CD8-positive, alpha-beta T cell (primary cell): ENCODE measurements at places on chromosomes 12 and 14.

DNA sequence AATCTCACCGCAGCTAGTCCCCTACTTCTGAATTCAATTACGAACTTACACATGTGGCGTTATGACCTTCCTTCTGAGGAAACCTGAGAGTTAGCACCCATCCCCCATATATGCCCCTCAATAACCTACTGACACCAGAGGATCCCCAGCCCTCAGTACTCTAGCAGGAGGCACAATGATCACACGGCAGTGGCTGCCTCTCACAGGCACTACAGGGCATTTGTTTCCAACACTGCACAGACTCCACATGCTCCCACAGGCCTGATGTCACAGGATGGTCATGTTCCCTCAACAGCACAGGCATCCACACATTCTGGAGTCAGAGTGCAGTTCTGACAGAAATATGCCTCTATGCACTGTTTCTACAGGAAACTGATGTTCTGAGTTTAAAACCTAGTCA is 17.4 kb downstream of the PPP1CC start:
- no peak for DNase-seq

- no peak for DNase-seq
These were observed 68.2 kb downstream of the FBXW8 start for GRCh38 chr12:116978791-116979508.

DNA sequence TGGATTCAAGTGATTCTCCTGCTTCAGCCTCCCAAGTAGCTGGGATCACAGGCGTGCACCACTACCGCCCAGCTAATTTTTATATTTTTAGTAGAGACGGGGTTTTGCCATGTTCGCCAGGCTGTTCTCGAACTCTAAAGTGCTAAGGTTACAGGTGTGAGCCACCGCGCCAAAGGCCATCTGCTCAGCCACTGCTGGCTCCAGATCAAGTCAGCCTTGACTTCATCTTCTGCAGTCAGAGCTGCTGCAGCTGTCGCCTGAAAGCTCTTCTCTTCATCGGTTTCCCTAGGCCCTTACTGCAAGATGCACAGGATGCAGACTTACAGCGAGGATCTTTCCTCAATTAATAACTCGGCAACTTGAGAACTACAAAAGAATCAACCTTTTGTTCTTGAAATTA is 66.8 kb downstream of the CLIP1 start:
- DNase-seq, result no peak

DNA sequence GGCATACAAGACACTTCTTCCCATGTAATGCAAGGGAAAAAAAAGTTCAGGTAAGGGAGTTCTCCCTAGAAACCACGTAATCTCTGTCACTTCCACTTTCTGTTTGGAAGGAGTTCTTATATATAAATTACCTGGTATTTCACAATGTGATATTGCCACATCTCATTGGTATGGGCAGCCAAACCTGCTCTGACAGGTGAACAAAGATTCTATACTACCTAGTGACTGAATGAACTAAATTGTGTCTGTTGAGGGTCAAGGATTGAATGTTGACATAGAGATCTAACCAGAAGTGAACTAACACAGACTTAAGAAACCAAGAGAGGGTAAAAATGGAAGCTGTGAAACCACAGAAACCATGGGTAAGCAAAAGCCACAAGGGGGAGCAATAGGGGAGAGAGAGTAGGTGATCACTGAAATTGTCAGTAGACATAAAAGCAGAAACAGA is 161.3 kb downstream of the RPL10L start:
- no peak for DNase-seq

- no peak for DNase-seq
These were observed 10.1 kb downstream of the FBXL14 start for GRCh38 chr12:1584326-1584725.

DNA sequence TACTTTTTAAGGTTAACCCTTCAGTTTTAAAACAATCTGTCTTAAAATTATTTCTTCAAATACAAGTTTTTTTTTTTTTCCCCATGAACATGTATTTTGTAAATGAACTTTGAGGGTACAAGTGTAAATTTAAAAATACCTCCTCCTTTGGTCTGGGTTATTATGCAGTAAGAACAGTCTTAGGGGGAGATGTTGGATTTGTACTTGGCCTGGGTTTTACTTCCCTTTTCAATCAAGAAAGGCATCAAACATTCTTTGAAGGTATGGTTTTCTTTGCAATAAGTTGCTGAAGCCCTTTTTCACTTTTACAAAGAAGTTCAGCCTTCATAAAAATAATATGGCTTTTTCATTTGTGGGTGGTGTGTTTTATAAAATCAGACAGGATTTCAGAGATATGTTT is 20.5 kb downstream of the WBP11 start:
- no peak for DNase-seq

DNA sequence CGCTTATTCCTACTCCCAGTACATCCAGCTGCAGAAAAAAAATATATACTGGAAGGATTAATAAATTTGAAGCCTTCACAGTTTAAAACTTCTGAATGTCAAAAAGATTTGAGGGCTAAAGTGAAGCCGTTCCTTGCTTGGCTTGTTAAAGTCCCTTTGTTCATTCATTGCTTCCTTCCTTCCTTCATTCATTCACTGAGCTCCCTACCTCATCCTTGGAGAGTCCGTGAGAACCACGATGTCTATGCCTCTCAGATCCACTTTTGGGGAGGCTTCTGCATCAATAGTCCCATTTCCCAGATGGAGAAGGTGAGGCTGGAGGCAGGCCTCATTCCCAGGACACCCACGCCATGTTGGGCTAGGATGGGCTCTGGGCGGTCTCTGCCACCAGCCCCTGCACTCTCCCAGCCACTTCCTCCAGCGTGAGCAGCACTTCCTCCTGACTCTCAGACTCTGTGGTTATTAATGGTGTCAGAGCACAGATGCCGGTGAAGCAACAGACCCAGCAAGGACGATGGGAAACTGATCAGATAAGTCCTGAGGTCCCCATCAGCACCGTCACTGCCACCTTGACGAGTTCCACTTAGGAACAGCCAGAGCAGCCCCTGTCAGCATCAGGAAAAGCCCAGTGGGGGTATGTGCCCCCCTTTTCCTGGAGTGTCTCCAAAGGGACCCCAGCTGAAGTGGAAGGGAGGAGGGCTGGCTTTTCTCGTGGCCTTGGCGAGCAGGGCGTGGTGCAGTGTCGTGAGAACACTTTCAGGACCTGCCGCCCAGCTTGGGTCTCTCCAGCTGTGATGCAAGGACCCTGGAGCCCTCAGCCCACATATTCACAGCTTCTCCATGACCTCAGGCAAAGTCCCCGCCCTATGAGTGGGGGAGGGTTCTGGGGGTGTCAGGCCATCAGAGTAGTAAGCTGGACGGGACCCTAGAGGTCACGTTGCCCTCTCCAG is 21.2 kb downstream of the ASB2 start:
- DNase-seq, result peak; percentile 48

DNA sequence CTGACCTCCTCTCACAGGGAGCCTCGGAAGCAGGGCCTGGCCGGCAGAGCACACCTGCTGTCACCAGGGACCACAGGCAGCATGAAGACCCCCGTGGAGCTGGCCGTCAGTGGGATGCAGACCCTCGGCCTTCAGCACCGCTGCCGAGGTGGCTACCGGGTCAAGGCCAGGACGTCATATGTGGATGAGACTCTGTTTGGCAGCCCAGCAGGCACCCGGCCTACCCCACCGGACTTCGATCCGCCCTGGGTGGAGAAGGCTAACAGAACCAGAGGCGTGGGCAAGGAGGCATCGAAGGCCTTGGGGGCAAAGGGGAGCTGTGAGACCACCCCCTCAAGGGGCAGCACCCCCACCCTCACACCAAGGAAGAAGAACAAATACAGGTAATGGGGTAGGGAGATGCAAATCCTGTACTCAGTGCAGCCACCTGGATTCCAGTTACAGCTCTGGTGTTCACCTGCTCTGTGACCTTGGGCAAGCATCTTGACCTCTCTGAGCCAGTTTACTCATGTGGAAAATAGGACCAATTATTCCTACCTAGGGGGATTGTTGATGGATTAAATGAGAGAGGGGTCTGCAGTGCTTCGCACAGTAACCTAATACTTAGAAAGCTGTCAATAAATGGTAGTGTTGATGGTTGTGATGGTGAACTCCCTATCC is 1.3 kb downstream of the RITA1 start:
- no peak for DNase-seq

DNA sequence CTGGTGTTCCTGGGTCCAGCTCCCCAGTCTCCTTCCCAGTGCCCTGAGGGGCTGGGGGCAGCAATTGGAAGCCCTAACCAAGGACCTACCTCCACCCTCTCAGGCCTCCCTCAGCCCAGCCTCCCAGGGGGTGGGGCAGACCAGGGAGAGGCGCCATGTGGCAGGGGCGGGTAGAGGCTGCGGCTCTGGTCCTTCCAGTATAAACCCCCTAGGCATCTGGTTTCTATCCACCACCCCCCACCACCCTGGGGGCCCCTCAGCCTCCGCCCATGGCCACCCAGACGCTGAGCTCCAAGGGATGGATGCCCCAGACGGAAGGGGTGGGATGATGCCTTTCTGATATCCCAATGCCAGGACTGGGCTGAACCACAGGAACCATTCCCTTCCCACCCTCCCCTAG is 2.8 kb upstream of the SP7 start:
- no peak for DNase-seq

DNA sequence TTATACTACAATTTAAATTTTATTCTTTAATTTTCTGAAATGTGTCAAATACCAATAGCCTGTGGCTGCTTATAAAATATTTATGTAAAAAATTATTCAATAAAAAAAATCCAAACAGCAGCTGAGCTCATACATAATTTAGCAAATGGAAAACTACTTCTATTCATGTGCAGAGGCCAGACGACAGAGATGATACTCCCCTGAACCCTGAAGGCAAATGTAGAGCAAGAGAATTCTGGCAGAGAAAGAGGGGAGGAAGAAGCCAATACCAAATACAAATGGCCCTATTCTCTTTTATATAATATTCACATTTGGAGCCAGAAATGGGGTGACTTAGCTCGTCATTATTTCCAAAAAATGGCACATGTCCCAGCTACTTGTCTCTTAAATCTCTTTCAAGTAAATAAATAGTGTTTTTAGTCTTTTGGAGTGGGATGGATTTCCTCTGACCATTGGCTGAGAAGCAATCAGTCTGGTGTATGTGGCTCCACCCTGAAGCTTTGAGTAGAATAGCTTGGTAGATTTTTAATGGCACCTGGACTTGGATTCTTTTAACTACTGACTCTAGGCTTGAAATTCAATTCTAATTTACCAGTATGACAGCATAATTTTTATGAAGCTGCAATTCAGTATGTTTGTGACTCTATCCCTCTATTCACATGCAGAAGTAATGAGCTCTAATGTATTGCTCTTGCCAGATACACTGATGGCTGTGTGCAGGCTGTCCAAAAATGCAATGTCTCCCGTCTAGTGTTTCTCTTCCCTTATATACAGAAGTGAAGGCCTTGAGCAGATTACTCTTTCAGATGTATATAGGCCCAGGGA is 113.4 kb upstream of the SCAF11 start:
- DNase-seq, result no peak

- no peak for DNase-seq
These were observed 17.3 kb upstream of the STAC3 start for GRCh38 chr12:57268264-57268663.

- no peak for DNase-seq
These were observed 637.2 kb downstream of the TMTC2 start for GRCh38 chr12:83323866-83324265.

GRCh38 chr14:76705214-76705613 is 56.1 kb upstream of the VASH1 start:
- DNase-seq, result no peak

GRCh38 chr14:75341620-75342019 is 63.0 kb downstream of the FOS start:
- no peak for DNase-seq

- no peak for DNase-seq
These were observed 75.0 kb downstream of the HMGA2 start for GRCh38 chr12:65899241-65899640.

GRCh38 chr14:68788275-68788995 is 4.4 kb downstream of the ZFP36L1 start:
- DNase-seq, result no peak

DNA sequence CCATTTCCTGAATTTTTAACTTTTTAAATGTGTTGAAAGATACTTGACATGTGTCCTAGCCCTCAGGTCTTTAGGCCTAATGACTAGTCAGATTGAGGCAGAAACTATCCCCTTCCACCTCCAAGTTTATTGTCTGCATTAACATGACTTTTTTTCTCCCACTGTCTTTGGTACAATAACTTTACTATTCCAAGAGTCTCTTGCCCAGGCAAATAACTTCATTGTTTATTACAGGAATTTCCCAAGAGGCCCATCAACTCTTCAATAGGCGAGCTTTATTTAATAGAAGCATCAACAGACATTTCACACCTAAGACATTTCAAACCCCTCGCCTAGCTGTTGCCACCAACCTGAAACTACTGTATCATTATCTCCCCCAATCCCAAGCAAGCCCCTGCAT is 10.7 kb downstream of the NFKBIA start:
- no peak for DNase-seq

DNA sequence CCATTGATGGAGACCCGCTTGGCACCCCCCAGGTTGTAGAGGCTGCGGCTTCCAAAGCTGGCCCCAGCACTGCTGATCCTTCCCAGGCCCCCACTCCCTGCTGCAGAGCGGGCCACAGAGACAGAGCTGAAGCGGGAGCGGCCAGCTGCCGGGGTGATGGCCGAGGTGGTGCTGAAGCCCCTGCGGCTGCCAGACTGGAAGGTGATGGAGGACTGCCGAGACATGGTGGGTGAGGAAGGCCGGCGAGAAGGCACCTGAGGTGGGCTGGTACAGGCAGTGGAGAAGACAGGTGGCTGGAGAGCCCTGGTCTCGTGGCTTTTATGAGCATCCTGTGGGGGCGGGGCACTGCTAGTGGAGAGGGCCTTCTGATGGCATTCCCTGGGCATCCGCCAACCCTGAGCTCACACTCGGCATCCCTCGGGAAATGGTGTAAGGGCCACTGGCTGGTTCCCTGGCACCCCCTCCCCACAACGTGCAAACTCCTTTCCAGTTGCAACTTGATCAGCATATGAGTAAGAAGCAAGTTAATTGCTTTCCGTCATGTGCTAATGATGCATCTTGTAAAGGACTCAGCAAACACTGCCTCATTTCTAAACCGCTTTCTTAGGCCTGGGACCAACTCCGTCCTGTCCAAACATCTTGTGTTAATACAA is at the start of gene KRT75:
TSS of gene KRT75 (minus strand) at position 291 of the 653 bp plus-strand sequence. CDS start at position 224, 67 bp downstream.
- no peak for DNase-seq

DNA sequence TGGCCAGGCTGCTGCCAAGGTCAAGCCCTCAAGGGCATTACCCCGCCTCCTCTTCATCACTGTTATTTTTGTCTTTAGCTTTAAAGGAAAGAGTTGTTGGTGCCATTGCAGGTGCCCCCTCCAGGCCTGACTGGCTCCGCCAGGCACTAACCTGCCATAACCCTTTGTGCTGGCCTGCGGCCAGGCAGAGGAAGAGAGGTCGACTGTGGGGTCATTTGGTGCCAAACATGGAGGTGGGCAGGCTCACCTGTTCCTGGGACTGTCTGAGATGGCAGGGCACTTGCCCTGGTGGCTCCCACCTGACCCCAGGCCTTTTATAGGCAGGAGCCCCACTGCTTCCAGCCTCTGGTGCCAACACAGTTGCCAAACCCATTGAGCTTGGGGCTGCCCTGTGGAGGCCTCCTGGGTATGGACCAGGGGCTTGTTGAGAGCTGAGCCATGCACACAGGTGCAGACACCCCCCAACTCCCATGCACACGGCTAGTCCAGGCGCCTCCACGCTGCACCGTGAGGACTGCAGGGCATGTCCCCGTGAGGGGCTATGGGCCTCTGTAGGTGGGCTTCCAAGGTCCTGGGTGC is 29.4 kb upstream of the PLD4 start:
- DNase-seq, result peak; percentile 5
